Psoas muscle (tissue), 8 donors: ENCODE measurements at places on chromosomes 1 and 21. TPM values are rescaled to one million over a fixed set of nuclear protein-coding genes. Genes with fewer than 3 reads are reported as not detected.

Gene C8A
- total RNA-seq, result not detected

Gene FNBP1L
- 19.3 TPM for total RNA-seq

Gene RHOU
- 14.6 TPM for total RNA-seq

Gene TRIM67
- total RNA-seq, result not detected

Gene RNU1-4
- total RNA-seq, result 4,558 TPM

Gene OLFM3
- total RNA-seq, result not detected

Gene SYTL1
- total RNA-seq, result 0.83 TPM

Gene COL24A1
- 0.18 TPM for total RNA-seq

Gene TRIM62
- total RNA-seq, result 13.2 TPM

Gene E2F2
- 0.32 TPM for total RNA-seq

Gene THEM4
- 10.1 TPM for total RNA-seq

Gene TMEM183A
- 17.1 TPM for total RNA-seq

Gene S100A16
- 29.5 TPM for total RNA-seq

Gene FOXD2
- 0.13 TPM for total RNA-seq

Gene C1QTNF12
- 1.4 TPM for total RNA-seq

Gene AMY1A
- total RNA-seq, result not detected

Gene MAEL
- not detected for total RNA-seq
